ENCODE measurements at places on chromosomes 3 and 15.

- peak; percentile 57 for ATAC-seq
Observed at GRCh38 chr3:29949131-29949530, 657.3 kb upstream of the TGFBR2 start.

DNA sequence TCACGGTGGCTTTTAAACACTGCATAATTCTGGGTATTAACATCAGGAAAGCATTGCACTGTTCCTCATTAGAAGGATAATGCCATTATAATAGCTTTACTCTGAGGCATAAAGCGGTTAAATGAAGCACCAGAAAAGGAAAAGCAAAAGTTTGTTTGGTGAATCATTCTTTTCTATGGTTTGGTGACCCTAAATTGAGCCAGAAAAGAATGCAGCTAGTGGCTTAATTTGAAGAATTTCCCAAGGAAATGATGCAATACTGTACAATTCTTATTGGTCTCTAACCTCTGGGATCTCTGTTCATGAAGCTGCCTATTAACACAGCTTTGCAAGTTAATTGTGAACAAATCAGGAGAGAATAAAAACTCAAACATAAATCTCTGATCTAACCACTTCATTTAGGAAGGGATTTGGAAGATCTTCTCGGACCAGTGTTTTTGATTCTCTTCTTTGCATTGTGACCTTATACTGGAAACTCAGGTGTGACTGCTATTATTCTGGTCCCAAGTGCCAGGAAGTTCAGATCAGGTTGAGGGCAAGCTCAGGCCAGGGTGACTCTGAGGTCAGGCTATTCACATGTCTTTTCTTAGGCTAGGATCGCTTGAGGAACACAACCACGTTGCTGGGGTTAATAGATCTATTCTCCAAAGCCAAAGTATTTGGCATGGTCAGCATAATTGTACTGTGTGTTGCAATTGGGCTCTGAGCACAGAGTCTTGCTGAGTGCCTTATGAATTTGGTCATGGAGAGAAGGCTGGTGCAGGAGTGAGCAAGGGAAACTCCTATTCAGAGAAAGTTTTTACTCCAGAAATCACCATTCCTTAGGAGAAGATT, 11.3 kb upstream of the DLG1 start:
- ATAC-seq = peak; percentile 77

DNA sequence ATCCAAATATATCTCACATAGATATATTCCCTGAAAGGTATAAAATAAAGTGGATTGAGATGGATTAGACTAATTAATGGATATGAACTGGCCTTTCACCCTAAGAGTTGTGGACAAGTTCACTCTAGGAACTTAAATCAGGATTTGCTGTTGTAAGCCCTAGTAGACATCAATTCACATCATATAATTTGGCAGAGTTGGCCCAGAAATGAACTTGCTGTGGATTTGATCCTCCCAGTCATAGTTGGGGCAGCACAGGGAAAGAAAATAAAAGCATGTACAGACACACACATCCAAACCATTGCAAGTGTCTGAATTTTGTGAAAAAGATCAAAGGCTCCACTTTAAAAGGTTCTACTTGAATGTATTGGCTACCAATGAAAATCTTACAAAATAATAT, 734.7 kb upstream of the NR2F2 start:
- ATAC-seq = no peak

GRCh38 chr3:151969026-151969642, 95.7 kb downstream of the SUCNR1 start:
- no peak for ATAC-seq

DNA sequence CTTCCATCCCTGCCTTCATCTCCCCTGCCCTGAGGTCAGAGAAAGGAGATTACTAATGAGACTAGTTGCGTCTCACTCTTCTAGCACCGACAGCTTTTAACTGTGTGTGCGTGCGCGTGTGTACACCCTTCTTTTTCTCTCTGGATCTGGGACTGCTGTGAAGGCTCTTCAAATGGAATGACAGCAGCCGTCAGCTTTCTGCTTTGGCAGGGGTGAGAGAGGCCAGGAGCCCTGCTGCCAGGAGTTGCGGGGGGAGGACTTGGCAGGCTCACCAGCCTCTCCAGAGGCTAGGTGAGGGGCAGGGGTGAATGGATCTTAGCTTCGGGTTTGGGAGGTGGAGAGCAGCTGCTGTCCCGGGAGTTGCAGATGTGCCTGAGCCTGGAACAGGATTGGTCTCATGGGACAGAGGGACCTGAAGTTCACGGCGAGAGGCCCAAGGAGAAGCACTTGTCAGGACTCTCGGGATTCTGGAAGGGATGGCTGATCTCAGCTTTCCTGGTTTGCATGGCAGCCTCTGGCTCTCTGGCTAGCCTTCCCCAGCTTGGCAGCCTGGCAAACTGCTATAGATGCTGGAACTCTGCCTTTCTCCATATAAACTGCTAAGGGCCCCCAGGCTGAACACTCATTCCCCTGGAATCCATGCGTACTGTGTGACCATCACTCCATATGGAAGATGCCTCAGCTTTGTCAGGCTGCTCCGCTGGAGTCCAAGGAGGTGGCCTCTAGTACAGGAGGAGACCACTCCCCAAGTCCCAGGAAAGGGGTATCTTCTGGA, 16.6 kb downstream of the TEX264 start:
- no peak for ATAC-seq

DNA sequence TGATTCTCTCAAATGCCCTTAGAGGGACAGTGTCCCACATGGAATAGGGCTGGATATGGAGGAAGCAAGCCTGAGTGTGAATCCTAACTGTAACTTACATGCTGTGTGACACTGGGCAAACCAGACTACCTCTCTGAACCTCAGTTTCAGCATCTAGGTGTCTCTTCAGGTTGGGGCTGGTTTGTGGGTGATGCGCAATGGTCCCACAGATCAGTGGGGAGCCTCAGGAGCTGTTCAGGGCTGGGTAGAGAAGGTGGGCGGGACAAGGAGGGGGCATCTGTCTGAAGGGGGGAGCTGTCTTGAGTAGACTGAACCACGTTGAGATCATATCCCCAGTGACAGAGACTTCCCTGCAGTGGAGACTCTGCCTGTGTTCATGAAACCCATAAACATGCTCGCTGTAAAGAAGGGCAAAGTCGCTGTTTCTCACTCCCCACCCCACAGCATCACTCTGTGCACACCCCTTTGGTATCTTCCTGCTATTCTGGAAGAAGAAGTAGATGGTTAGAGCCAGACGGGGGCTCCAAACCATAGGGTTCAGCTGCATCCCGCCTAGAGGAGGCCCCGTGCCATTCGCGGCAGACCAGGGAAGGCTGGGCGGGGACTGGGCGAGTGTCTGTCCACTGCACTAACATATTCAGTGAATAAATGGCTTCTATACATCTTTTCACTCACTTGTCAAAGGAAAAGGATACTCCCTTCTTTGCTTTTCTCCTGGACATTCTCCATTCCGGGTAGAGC, 28.4 kb downstream of the SRPRB start:
- ATAC-seq = no peak

GRCh38 chr3:161401389-161401788, 30.1 kb upstream of the SPTSSB start:
- no peak for ATAC-seq

- ATAC-seq = no peak
Observed at GRCh38 chr3:195247086-195247862, 23.7 kb downstream of the XXYLT1 start.

GRCh38 chr3:136749091-136749490, 3.1 kb downstream of the STAG1 start:
- ATAC-seq = no peak

- ATAC-seq = no peak
Observed at GRCh38 chr15:34654625-34655024, 71.2 kb upstream of the GOLGA8B start.

DNA sequence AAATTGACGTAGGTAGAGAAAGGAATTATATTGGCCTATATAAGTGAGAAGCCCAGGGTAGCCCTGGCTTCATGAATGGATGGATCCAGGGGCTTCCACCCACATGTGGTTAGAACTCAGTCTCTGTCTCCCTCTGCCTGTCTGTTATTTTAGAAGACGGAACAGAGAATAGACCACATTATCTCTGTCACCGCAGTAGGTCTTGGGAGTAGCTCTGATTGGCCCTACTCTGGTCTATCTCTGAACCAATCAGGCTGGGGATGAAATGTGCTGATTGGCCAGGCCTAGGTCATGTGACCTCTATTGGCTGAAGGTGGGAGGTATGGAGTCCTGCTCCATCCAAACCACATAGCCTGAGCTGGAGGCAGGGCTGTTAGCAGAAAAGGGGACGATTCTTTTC, 143.0 kb upstream of the PRR23C start:
- no peak for ATAC-seq

GRCh38 chr15:89632563-89633430, 22.5 kb downstream of the KIF7 start:
- no peak for ATAC-seq

DNA sequence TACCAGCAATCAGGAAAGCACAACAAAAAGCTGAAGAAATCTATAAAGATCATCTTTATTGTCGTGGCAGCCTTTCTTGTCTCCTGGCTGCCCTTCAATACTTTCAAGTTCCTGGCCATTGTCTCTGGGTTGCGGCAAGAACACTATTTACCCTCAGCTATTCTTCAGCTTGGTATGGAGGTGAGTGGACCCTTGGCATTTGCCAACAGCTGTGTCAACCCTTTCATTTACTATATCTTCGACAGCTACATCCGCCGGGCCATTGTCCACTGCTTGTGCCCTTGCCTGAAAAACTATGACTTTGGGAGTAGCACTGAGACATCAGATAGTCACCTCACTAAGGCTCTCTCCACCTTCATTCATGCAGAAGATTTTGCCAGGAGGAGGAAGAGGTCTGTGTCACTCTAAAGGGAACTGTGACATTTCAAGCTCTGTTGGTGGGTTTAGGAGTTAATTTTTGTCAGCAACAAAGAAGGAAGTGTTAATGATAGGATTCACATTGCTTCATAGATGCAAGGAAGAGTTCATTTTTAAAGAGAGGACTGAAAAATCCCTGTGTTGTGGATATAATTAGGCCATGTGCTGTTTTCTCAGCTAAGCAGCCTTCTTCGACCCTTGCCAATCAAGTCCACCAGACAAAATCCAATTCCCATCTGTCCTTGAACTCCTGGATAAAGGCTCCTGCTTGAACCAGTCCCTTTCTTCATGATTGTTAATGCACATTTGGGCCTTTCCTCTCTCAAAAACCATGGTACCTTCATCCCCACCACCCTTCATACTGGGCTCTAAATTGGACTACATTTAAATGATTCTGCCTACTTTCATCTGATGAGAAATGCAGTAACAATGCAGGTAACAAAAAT, 1.2 kb downstream of the GPR15 start:
- ATAC-seq = no peak

DNA sequence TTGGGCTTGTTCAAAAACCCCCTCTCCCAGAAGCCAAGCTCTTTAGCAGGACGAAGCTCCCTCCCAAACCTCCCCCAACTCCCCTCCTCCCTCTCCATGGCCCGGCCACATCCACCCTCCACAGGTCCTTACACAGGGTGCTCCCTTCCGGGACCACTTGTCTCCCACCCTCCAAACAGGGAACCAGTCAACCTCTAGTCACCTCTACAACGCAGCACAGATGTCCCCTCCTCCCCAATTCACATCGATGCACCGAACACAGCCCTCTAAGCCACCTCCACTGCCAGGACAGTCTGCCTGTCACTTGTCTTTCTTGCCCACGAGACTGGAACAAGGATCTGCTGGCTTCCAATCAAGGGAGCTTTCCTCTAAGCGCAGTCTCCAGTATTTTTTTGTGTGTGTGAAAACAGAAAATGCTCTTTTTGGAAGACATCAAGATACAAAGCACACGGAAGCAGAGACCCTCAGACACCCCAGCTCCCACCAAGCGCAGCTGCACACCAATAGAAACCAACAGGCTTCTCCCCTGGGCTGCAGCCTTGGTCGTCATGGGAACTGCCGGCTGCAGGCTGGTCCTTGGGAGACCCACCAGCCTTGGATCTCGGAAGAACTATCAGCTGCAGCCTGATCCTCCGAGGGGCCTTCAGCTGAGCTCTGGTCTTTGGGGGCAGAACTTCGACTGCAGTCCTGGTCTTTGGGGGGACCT, 26.5 kb downstream of the IQSEC1 start:
- no peak for ATAC-seq
